ENCODE measurements at places on chromosomes 2 and 18.

- DNase-seq, result no peak
These were observed 473.7 kb upstream of the SALL3 start for GRCh38 chr18:78505851-78506461.

DNA sequence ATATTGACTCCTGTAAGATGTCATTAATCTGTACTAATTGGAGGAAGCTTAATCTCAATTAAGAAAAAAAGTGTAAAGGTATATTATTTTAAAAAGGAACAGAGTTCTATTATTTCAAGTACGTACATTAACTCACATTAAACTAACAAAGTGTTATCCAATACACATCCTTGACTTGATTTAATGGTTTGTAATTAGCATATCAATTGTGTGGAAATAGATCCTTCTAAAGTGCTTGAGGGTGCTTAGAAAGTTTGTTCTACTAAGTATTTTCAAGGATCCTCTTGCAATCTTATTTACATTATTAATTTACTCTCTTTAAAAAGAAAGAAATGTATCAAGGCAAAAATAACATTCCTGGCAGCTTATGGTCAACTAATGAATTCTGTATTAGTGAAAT is 720.3 kb downstream of the KCNJ3 start:
- no peak for DNase-seq

DNA sequence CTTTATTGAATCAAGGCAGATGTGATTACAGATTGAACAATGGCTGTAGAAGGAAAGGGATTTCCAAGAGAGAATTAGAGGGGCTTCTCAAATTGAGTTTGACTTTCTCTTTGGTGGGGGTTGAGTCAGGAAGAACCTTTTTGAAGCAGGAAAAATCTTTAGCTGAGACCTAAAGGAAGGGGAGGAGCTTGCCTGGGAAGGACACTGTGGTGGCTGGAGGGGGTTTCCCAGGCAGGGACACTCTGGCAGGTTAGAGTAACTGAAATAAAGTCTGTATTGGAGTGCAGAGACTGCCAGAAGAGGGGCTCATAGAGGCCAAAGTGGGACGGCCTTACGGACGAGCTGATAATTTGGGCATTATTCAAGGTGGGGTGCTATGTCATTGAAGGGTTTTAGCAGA is 69.3 kb downstream of the NEDD4L start:
- DNase-seq, result no peak

- no peak for DNase-seq
These were observed 10.2 kb downstream of the IAH1 start for GRCh38 chr2:9484533-9484932.

- DNase-seq, result no peak
These were observed 158.0 kb downstream of the NEDD4L start for GRCh38 chr18:58201733-58202730.

- DNase-seq, result no peak
These were observed 95.0 kb downstream of the EPC2 start for GRCh38 chr2:148739454-148740105.

DNA sequence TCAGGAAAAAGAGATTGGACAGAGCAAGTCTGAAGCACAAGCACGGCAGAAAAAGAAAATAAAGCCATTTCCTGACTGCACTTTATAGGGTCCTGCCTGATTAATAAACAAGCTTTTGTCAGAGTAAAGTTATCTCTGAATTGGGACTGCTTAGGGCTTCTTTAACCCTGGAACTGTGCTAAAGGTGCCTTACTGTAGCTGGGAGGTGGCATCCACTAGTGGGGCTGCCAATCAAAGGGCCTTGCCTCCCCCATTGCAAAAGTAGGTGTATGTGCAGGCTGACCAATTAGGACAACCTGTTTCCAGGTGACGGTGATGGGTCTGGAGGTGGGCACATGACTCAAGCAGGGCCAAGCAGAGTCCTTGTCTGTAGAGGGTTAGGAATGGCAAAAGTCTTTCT is 57.4 kb upstream of the RAPH1 start:
- DNase-seq, result no peak

DNA sequence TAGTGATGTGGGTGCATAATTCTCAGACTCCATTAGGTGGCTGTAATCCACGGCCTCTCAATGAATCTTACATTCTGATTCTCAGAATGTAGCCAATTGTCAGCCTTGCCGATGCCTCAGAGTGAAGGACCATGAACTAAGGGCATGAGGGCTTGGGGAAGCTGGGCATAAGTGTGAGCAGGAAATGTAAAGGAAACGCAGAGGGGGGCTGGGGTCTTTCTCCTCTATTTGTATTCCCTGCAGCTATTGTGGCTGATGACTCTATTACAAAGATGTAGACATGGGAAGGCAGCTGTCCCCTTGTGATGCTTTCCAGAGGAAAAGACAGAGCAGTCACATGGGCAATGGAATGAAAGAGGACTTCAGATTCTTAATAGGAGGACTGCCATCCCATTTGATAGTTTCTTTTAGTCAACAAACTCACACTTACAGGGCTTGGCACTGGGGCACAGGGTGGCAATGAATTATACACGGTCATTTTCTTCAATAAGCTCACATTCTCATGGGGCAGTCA is 353.2 kb upstream of the PKDCC start:
- no peak for DNase-seq

DNA sequence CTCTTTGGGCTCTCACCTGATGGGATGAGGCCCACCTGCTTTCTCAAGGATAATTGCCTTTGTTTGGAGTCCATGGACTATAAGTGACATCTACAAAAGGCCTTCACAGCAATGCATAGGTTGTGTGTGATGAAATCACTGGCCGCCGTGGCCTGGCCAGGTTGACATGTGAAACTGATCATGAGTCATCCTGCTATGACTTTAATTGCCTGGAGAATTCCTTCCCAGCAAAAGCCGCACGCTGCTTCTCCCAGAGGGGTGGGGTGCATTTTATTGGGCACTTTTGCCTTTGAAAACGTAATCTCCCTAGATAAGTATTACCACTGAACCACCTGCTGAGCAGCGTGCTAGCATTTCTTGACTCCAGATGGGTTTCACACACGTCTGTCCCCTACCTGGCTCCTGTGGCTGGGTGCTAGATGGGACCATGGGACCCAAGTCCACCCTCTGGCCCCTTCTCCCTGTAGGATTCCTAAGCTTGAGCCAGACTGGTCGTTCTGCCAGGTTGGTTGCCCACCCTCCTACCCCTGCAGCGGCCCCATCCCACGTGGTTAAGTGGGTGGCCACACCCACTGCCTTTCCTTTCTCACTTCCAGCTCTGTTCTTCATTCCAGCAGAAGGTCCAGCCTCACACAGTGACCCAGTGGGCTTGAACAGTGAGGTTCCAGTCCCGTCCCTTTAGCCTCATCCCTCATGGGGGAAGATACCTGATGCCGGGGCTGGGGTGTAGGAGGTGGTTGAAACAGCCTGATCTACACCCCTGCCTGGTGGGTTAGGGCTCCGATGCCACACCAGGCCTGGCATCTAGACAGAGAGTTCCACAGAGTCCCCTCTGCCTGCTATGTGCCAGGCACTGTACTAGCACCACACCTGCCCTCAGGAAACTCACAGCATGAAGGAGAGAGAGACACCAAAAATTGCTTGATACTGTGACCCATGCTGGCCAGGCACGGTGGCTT is 89.6 kb downstream of the GBX2 start:
- no peak for DNase-seq

- no peak for DNase-seq
These were observed 266.4 kb downstream of the NAPG start for GRCh38 chr18:10792181-10792580.

DNA sequence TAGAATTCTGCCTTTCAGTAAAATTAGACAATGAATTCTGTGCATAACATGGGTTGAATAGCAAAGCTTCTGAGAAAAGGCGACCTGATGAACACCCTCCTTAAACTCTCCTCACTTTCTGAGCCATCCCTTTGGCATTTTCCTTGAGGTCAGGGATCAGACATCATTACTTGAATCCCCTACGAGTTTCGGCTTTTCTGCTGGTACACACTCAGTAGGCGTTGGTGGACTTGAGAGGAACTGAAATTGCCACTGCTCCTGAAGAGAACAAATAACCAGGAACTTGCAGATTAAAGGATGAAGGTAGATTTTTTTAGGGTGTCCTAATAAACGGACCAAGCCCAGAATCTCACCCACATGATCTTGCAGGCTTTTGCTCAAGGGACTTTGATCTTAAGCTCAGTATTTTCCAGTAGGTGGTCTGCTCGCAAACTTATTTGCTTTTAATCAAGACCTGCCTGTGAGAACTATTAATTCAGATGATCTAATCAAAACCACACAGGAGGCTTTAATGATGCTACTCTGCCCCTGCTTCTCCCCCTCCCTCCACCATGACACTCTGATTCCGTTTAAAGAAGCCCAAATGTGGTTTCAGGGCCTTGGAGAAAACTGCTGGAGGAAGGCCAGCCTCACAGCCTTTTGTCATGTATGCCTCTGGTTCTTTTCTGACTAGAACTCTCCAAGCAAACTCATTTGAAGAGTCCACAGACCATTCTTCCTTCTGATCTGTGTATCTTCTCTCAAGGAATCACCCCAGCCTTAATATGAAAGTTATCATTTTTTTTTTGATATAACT is 124.9 kb downstream of the PRKCE start:
- no peak for DNase-seq

DNA sequence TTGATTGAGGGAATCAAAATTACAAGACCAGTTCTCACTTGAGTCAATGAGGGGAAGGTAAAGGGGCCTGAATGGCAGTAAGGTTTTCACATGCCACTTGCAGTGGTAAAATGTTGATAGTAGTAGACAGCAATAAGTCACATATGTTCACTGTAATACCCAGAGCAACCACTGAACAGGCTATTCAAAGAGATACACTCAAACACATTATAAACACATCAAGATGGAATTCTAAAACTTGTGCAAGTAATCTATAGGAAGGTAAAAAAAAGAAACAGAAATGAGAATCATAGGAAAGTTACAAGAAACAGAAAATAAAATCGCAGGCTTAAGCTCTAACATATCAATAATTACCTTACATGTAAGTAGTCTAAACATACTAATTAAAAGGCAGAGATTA is 86.6 kb upstream of the AFF3 start:
- no peak for DNase-seq
